ENCODE measurements at places on chromosomes 12 and 14. TPM values are rescaled to one million over a fixed set of nuclear protein-coding genes. Genes with fewer than 3 reads are reported as not detected.

The PTCSC3 gene
- not detected for total RNA-seq

The ASCL1 gene
- total RNA-seq, result not detected

The GLIPR1L2 gene
- total RNA-seq, result 0.72 TPM

The TAS2R46 gene
- total RNA-seq, result 4.7 TPM

The TOMM20L gene
- not detected for total RNA-seq

The EGLN3 gene
- 0.18 TPM for total RNA-seq

The ARHGEF40 gene
- 71.9 TPM for total RNA-seq

The VDR gene
- total RNA-seq, result 5.0 TPM

The FGF6 gene
- not detected for total RNA-seq

The PLCZ1 gene
- total RNA-seq, result 0.18 TPM

The INSM2 gene
- total RNA-seq, result not detected

The VRTN gene
- not detected for total RNA-seq

The BBOF1 gene
- 9.8 TPM for total RNA-seq

The PIANP gene
- 0.45 TPM for total RNA-seq

The CLEC1B gene
- total RNA-seq, result not detected

The GDF3 gene
- not detected for total RNA-seq
